Lung (tissue), 17 donors: ENCODE measurements at places on chromosomes 7 and 10. TPM values are rescaled to one million over a fixed set of nuclear protein-coding genes. Genes with fewer than 3 reads are reported as not detected.
A peak's percentile ranks its signal among the peaks of the same experiment; 100 is the strongest.

GRCh38 chr7:71186535-71187057 is 54.7 kb downstream of the GALNT17 start:
- peak; percentile 30 for DNase-seq

DNA sequence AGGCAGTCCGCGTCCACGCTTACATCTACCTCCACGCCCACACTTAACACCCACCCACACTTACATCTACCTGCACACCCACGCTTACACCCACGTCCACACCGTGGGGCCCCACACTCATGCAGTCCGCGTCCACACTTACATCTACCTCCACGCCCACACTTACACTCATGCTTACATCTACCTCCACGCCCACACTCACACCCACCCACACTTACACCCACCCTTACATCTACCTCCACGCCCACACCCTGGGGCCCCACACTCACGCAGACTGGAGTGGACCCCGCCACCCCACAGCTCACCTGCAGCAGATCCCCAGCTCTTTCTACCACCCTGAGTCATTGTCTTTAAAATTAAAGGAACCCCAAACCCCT is 32.4 kb upstream of the PWWP2B start:
- no peak for DNase-seq

DNA sequence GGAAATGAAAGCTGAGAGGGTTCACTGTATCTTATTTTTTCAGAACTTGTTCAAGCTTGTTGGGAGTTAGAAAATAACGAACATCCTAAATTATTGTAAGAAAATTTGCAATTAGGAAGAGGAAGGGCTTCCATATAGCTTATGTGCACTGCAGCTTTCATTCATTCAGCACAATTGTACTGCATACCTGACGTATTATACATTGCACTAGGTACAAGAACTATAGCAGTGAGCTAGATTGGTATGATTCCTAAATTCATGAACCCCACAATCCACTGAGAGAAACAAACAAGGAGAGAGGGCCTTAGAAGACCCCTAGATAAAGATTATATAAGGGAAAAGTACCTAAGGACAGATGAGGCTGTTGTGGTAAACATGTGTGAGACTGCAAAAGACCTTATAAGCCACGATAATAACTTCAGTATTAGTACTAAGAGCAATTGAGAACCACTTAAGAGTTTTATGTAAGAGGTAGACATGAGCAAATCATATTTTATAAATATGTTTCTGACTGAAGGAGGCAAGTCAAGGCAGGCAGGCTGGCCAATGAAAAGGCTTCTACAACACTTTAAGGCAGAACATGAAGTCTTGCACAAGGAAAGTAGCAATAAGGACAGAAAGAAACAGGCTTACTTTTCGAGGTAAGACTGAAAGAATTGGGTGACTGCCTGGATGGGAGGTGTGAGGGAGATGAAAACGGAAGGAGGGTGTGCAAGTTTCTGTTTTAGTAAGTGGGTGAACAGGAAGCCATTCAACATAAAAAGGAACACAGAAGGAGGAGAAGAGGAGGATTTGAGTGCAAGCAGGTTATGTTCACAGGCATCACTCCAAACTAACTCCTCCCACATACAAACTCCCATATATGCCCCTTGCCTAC is 77.9 kb upstream of the LRRN3 start:
- peak; percentile 38 for DNase-seq

- DNase-seq, result peak; percentile 84
Measured at GRCh38 chr10:132575320-132576201, 38.0 kb downstream of the INPP5A start.

DNA sequence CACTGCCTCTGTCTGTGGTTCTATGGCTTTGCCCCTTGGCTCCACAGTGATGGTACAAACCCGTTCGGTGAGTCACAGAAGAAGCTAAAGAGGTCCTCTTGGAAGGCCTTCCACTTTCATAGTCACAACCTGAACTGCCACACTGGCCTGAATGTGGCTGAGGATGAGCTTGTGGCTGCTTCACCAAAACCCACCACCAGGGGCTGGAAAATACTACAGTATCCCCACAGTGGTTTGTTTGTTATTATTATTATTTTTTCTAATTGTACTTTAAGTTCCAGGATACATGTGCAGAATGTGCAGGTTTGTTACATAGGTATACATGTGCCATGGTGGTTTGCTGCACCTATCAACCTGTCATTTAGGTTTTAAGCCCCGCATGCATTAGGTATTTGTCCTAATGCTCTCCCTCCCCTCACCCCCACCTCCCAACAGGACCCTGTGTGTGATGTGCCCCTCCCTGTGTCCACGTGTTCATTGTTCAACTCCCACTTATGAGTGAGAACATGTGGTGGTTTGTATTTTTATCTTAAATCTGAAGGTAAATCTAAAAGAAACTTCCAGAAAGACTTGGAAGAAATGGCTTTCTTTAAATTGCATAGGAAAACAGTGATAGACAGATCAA is 160.8 kb upstream of the NPSR1 start:
- DNase-seq, result no peak

GRCh38 chr7:42606193-42606905 is 305.5 kb downstream of the C7orf25 start:
- peak; percentile 48 for DNase-seq

GRCh38 chr7:118836933-118837332 is 612.4 kb downstream of the ANKRD7 start:
- no peak for DNase-seq

DNA sequence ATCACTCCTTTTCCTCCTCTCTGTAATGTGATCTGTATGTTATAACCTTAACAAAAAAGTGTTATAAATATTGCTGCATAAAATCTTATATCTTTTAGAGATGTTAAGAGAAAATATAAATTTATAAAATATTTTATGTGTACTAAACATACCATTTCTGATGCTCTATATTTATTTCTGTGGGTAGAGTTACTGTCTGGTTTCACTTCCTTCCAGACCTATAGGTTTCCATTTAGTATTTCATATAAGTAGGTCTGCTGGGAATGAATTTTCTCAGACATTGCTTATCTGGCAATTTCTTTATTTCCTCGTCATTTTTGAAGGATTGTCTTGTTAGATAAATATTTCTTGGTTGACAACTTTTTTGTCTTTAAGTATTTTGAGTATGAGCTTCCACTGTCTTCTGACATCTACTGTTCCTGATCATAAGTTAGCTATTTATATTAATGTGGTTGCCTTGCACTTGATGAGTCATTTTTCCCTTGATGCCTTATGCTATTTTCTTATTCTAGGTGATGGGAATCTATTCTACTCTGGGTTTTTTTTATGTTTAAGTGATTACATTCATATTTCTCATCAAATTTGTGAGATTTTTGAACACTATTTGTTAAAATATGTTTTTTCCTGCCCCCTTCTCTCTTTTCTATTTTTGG is 11.2 kb upstream of the THSD7A start:
- DNase-seq, result no peak

GRCh38 chr7:121019018-121019417 is 30.5 kb downstream of the CPED1 start:
- DNase-seq, result no peak

GRCh38 chr10:55144001-55144400 is 343.0 kb upstream of the PCDH15 start:
- DNase-seq, result no peak

GRCh38 chr7:82210416-82211184 is 233.0 kb downstream of the CACNA2D1 start:
- DNase-seq, result no peak

GRCh38 chr7:124688991-124689390 is 76.6 kb downstream of the GPR37 start:
- no peak for DNase-seq

The KNDC1 gene
- polyA plus RNA-seq, result 3.2 TPM

The TMEM196 gene
- polyA plus RNA-seq, result not detected

The THNSL1 gene
- 2.0 TPM for polyA plus RNA-seq

The KAT6B gene
- polyA plus RNA-seq, result 7.0 TPM

The NPFFR1 gene
- 0.14 TPM for polyA plus RNA-seq

The ADAMTS14 gene
- polyA plus RNA-seq, result 0.47 TPM

The PANK1 gene
- 2.9 TPM for polyA plus RNA-seq

The TM9SF3 gene
- polyA plus RNA-seq, result 24.4 TPM

The FKBP6 gene
- polyA plus RNA-seq, result 0.08 TPM

The SLC26A3 gene
- polyA plus RNA-seq, result not detected

The POM121L12 gene
- not detected for polyA plus RNA-seq
